IMR-90 (cell line): ENCODE measurements at places on chromosomes 4 and X. TPM values are rescaled to one million over a fixed set of nuclear protein-coding genes. Genes with fewer than 3 reads are reported as not detected.
A peak's percentile ranks its signal among the peaks of the same experiment; 100 is the strongest.

- peaks cover 25% of the 10 kb centered on the region for H3K27me3 ChIP-seq
These were observed 330.5 kb downstream of the HNRNPD start for GRCh38 chr4:82043081-82043808.

GRCh38 chrX:50579955-50580354 is 109.3 kb upstream of the DGKK start:
- DNase-seq: peak; percentile 57
- H3K36me3 ChIP-seq: no peaks in the 10 kb centered on the region
- no peak overlapping the region for H3K27ac ChIP-seq
- no peak overlapping the region for H3K4me3 ChIP-seq
- no peaks in the 10 kb centered on the region for H3K4me1 ChIP-seq

GRCh38 chr4:95869961-95870500 is 30.1 kb downstream of the PDHA2 start:
- no peak overlapping the region for H3K4me3 ChIP-seq
- H3K27ac ChIP-seq: no peak overlapping the region
- H3K27me3 ChIP-seq: no peaks in the 10 kb centered on the region

GRCh38 chrX:41184312-41184711 is 99.1 kb downstream of the USP9X start:
- H3K4me3 ChIP-seq: no peak overlapping the region
- H3K36me3 ChIP-seq: peaks cover 15% of the 10 kb centered on the region
- H3K4me1 ChIP-seq: no peaks in the 10 kb centered on the region
- DNase-seq: no peak
- H3K27ac ChIP-seq: no peak overlapping the region

The ADH6 gene
- total RNA-seq: not detected in 2 replicates
